ENCODE measurements at places on chromosomes 11 and 22.

DNA sequence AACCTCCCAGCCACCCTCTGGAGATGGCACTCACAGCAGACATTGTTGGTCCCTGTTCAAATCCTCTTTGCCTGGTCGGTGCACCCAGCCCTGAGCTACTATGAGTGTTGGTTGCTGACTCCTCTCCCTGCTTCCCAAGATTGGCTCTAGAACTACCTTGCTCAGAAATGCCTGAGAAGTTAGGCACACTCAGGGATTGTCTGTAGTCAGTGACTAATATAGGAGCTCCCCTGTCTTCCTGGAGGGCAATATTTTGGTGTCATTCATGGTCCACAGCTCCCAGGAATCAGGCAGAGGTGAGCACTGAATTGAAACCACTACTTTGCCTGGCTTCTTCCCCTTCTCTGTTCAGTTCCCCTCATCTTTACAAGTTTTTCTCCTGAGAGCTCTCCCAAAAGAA is 325.9 kb downstream of the MIAT start:
- DNase-seq = no peak

- DNase-seq = no peak
These were observed 118.0 kb upstream of the IGLL5 start for GRCh38 chr22:22769434-22770279.

- DNase-seq = no peak
These were observed 7.1 kb downstream of the LARGE2 start for GRCh38 chr11:45929486-45930030.

DNA sequence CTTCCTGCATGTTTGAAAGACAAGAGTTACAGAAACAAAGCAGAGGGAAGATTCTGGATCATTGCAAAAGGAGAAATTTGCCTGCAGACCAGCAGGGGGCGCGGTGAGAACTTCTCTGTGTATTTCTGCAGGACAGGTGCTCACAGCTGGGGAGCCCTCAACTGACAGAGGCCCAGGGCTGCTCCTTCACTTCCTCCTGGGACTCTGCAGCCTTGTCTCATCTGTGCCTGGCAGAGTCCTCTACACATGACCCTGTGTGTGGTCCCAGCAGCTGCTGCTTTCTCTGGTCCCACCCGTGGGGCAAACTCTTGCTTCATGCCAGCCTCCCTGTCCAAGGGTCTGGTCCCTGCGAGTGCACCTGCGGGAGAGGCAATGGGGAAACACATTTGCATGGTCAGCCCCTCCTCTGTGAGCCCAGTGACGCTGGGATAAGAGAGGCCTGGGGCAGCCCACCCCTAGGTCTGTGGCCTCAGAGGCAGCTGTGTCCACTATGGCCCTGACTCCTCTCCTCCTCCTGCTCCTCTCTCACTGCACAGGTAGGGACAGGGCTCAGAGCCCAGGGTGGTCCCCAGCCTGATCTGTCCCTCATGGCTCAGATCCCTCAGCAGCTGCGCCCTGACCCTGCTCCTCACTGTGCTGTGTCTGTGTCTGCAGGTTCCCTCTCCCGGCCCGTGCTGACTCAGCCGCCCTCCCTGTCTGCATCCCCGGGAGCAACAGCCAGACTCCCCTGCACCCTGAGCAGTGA is 43.2 kb upstream of the VPREB1 start:
- peak; percentile 31 for DNase-seq

GRCh38 chr11:69899957-69900821 is 81.0 kb upstream of the FGF3 start:
- no peak for DNase-seq

DNA sequence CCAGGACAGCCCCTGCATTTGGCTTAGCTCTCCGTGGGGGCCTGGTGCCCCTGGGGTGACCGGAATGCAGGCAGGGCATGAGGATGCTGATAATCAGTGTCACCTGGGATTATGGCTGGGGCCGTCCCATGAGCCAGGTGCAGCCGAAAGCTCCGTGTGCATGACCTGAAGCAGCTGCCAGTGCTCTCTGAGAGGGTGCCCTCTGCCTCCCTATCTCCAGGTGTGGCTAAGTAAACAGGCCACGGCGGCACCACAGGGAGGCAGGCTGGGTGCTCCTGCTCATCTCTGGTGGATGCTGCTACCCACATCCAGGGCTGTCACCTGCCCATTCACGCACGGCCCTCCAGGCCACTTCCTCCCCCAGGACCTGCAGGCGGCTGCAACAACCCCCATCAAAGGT is 29.8 kb downstream of the DUSP8 start:
- no peak for DNase-seq

GRCh38 chr11:102582140-102582539 is 43.0 kb downstream of the MMP20 start:
- DNase-seq = no peak

DNA sequence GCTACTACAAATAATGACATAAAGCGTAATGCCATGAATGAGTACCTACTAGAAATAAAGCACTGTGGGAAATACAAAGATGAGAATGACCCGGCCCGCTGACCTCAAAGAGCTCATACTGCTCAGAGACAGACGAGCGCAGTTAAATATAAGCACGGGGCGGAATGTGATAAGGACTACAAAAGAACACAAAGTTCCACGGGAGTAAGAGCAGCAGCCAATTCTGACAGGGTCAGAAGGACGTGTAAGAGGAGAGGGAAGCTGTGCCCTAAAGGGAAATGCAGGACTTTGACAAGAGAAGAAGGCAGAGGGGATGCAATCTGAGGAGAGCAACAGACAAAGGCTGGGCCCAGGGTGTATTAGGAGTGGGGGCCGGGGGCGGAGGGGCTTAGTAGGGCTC is 314.6 kb downstream of the LARGE1 start:
- no peak for DNase-seq

DNA sequence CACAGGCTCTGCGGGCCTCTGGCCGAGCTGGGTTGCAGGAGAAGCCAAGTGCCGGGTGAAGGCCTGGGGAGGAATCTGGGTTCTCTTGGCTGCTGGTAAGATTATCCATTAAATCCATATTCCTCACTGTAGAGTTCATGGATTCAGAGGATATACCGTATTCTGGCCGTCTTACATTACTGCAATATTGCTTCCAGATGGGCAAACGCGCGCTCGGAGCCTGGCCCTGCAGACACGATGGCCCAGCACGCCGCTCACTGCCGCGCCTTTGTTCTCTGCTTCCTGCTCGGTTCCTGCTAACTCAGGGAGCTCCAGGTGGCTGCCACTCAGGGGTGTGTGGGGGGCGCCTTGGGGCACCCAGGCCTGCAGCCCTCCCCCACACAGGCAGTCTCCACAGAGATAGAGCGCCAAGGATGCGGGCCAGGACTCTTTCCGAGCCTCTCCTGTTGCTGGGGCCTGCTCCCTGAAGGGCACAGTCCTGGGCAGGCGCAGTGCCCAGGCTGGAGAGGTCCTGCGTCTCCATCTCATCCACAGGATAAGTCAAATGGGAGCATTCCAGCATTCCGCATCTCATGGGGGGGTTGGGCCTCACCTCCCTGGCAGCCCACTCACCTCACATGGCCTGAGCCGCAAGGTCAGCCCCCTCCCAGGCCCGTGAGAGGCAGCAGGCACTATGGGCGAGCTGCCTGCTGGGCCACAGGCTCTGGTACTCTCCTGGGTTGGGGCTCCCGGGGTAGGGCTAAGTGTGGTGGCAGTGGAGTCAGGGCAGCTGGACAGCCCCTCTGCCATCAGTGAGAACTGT is 14.1 kb upstream of the KCNQ1OT1 start:
- DNase-seq = no peak

GRCh38 chr22:39731881-39732555 is 161.5 kb downstream of the CACNA1I start:
- DNase-seq = no peak

DNA sequence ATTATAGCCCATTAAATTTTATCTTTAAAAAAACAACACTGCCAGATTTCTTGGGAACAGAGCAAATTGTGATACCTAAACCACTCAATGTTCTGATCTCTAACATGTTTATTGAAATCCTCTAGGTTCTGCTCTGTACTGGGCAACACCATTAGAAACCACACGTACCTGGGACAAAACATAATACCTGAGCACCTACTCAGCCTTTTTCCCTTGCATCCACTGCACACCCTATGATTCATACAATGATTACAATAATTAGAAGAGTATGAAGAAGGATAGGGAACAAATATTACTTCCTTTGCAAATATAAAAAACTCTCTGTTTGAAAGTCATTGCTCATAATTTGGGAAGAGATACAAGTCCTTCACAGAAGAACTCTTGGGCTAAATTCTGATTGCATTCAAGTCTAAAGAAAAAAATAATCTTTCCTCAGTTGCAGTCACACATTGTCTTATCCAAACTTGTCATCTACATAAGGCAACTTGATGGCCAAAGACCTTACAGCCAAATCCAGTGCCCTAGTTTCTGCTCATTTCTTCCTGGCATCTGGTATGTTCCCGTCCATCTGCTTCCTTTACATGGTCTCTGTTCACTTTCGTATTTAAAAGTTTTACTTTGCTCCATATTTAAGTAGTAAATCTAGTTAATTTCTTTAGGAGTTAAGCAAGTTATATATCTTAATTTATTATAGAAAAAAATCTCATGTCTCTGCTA is 407.4 kb downstream of the LRRC4C start:
- DNase-seq = no peak

DNA sequence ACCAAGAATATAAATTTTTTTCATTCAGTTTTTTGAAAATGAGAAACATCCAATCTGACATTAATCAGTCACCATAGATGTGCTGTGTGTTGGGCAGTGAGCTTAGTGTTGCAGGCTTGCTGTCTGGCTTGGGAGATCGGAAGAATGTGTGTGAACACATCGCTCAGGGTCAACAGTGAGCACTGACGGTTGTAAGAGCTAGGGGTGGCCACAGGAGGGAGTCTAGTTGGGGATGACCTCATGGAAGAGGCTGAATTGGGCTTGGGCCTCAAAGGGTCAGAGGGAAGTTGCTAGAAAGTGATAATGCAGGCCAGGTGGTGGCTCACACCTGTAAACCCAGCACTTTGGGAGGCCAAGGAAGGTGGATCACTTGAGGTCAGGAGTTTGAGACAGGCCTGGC is 375.4 kb downstream of the DDX10 start:
- no peak for DNase-seq

- no peak for DNase-seq
These were observed 72.7 kb downstream of the BRD1 start for GRCh38 chr22:49754696-49755630.

- DNase-seq = no peak
These were observed 29.1 kb downstream of the NFRKB start for GRCh38 chr11:129866311-129866710.

- DNase-seq = no peak
These were observed 26.6 kb upstream of the CSNK2A3 start for GRCh38 chr11:11379661-11380060.

DNA sequence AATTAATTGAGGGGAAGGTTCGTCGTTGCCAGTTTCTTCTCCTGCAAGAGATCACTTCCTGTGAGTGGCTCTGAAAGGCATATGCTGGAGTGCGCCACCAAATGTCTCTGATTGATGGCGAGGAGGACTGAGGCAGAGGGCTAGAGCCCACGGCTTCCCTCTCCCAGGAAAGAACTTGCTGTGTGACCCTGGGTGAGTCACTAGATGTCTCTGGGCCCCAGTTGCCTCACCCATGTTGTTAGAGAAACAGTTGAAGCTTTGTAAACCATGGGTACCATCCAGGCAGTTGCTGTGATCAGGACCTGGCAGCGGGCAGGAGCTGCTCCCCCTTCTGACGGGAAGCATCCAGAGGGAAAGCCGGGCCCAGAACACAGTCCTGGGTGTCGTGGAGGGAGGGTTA is 3.2 kb downstream of the ABCG4 start:
- DNase-seq = no peak

- DNase-seq = no peak
These were observed 7.8 kb downstream of the TRIOBP start for GRCh38 chr22:37704645-37705044.

GRCh38 chr11:119551420-119552105 is 128.6 kb upstream of the THY1 start:
- DNase-seq = no peak

GRCh38 chr22:22929381-22930221 is 42.0 kb downstream of the IGLL5 start:
- DNase-seq = no peak

- no peak for DNase-seq
These were observed 36.2 kb upstream of the BRSK2 start for GRCh38 chr11:1353383-1354124.

DNA sequence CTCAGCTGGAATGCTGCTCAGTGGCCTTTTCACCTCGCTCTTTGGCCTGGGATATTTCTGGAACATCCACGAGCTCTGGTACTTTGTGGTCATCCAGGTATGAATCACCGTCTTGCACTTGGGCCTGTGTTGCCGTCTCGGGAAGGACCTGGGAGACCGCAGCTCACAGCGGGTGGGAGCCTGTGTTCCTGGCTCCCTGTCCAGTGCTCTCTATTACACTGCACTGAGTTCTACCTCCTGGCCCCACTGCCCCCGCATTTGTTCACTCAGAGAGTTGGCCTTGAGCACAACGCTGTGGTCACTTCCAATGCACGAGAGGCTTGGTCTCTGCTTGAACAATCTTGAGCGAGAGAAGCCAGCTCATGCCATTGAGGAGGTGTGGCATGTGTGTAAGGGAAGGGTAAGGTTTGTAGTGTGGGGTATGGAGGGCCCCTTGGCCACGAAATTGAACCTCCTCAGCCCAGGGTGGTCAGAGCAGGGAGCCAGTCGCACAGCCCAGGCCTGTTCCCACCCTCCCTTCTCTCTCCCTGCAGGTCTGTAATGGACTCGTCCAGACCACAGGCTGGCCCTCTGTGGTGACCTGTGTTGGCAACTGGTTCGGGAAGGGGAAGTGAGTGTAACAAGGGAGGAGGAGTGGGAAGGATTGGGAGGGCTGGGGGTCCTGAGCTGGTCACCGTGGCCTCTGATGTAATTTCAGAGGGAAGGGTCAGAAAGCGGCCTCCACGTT is 16.2 kb downstream of the SLC37A2 start:
- DNase-seq = no peak

- DNase-seq = no peak
These were observed 9.6 kb downstream of the PNPLA5 start for GRCh38 chr22:43882122-43882767.

DNA sequence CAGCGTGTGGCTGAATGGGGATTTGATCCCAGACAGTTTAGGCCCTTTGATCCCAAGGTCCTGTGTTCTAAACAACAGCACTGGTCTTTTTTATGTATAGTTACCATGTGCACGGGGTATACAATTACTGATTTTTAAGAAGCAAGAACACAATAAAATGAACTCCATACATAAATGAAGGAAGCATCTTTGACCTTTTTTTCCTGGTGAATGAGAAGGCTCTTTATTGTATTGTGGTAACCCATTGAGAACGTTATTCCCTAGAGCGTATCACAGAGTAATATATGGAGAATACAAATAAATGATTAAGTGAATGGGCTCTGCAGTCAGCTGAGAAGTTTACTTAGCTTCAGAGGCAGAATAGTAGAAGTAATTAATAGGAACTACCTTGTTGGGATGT is 563.6 kb downstream of the NTM start:
- no peak for DNase-seq

GRCh38 chr11:2377511-2378443 is 667 bp downstream of the CD81 start:
- DNase-seq = peak; percentile 56

- no peak for DNase-seq
These were observed 64.5 kb downstream of the BRD1 start for GRCh38 chr22:49763138-49763537.

DNA sequence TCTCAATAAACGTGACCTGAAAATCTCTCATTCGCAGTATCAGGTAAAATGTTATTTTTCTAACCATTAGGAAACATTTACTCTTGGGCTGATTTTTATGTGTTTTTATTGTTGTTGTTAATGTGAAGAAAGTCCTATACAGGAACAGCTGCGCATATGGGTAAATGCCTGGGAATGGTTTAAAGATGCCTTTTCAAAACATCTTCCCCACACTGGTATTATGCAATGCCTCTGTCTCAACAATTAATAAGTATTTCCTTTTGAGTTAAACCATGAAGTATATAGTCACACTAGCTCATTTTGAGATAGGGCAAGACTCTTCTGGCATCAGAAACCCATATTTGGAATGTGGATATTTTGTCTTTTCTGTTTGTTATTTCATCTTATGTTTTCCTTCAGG is 13.7 kb upstream of the LIN7C start:
- no peak for DNase-seq

Measured in stimulated activated CD4-positive, alpha-beta T cell treated with anti-CD3 and anti-CD28 coated beads, Interleukin-15, amount 100 ng/mL, for 1 hour (primary cell).